ENCODE measurements at places on chromosomes 6 and 20.

- no peak for DNase-seq
Measured at GRCh38 chr6:85006362-85006761, 242.0 kb upstream of the TBX18 start.

DNA sequence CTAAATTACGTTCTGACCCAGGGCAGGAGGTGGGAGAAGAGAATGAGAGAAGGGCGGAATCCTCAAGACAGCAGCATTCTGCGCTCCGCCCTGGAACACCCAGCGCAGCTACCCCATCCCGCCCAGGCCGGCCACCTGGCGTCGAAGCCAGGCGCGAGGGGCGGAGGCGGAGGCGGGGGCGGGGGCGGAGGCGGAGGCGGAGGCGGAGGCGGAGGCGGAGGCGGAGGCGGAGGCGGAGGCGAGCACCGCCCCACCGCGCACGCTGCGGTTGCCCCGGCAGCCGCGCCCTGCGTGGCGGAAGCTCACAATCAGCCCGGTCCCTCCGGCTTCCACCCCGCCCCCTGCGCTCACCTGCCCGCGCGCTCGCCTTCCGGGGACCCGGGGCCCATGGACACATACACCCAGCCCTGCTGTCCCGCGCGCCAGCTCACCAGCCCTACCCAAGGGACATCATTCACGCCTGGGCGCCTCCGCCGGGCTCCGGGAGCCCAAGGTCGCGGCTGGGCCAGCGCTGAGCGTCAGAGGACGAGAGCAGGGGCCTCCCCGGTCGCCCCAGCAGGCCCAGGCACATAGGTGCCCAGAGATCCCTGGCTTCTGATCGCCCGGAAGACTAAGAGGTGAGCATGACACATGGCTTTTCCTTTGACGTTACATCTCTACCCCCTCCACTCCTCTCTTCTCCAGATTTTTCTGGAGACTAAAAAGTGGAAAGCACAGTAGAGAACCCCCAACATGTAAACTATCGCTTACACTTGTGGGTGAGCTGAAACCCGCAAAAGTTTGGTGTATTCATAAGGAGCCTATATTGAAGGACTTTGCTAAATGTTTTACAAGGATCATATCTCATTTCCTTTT is at the start of gene ANKEF1:
TSS of gene ANKEF1 (plus strand) at position 271 of the 855 bp plus-strand sequence. CDS start 3,315 bp downstream, outside the sequence.
- no peak for DNase-seq

GRCh38 chr20:37885593-37886503 is 17.1 kb upstream of the VSTM2L start:
- DNase-seq: no peak

- no peak for DNase-seq
Measured at GRCh38 chr6:140360651-140361050, 986.2 kb upstream of the CITED2 start.

DNA sequence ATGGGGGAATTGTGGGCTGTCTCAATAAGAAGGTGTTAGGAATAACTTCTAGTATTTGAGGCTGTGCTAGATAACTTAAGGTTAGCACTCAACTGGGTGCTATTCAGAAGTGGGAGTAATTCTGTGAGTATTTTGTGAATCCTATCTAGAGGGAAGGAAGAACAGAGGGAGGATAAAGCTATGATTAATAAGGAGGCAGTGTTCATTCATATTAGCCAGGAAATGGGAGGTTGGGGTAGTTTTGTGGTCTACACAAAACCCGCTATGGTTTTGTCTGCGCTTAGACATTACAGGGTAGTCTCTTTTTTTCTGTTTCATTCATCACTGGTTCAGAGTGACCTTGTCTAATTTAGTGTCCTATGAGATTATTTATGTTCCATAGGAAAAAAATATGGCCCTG is 341.0 kb downstream of the ARHGAP18 start:
- no peak for DNase-seq

DNA sequence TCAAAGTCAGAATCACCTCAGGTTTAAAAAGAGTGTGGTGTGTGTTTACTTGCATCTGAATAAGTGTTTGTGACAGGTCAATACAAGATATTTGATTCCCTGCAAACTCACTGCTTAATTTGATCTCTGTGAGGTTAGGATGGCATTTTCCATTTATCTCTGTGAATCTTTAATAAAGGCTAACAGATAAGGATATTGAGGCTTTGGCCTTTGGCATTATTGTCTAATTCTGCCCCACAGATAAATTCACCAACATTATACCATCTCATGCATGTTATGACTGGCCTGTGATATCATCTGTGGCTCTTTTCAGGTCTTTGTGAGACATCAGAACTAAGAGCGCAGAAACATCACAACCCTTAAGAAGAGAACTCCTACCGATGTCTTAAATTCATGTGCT is 84.7 kb downstream of the TRMT6 start:
- no peak for DNase-seq

- DNase-seq: no peak
Measured at GRCh38 chr6:37788259-37788658, 31.3 kb upstream of the ZFAND3 start.

DNA sequence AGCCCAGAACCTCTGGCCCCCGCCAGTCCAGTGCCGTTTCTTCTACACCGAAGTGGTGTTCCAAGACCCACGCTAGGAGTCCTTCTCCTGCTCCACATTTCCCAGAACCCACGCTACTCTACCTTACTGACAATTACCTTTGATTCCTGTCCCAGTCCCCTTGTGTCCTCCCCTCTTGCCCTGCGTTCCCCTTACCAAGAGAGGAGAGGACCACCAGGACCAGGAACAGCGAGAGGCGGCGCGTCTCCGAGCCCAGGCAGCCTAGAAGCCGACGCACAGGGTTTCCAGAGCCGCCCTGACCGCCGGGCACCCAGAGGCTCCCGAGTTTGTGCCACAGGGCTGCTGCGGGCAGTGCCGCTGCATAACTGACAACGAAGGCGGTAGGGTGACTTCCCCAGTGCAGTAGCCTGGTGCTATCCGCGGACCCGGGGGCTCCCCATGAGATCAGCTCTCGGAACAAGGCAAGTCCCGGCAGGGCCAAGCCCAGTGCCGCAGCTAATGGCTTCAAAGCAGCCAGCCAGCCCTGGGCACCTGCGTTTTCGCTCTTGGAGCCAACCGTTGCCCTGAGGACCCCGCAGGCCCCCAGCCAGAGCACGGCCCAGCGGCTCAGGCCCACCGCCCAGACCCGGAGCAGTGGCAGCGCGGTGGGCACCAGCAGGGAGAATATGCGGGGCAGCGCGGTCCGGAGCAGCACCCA is 512 bp downstream of the TAP1 start:
- DNase-seq: no peak

DNA sequence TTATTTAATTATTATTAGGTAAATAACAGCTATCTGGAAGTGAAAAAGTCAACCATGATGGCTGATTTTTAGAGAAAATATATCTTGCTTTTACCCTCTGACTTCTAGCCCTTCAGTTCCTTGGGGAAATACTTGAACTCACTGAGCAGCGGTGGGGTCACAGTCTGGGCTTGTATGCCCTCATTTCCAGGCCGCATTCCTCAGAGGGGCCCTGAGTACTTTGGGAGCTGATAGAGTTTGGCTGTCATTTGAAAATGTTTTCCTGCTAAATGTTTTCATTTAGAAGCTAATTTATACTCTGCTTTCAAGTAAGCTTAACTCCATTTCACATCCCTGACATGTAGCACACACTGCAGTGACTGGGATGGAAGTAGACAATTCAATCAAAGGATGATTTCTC is 1028.5 kb downstream of the KIF16B start:
- no peak for DNase-seq

DNA sequence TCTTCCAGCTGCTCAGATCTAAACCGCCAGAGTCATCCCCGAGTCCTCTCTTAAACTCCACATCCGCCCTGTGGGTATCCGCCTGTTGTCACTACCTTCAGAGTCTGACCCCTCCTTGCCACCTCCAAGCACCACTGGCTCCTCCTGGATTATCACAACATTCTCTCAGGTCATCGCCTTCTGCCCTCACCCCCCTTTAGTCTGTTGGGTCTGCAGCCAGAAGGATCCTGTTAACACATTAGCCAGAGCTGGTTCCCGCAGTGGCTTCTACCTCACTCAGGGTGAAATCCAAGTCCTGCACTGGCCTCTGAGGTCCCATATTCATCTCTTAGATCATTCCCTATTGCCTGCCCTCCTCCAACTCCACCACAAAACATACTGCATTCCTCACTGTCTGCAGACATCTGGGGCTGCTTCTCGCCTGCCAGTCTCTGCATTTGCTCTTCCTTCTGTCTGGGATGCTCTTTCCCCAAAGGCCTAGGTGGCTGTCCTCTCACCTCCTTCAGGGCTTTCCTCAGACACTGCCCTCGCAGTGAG is 34.1 kb downstream of the TNXB start:
- DNase-seq: no peak

- DNase-seq: no peak
Measured at GRCh38 chr20:35145141-35145564, 2.0 kb downstream of the EDEM2 start.

DNA sequence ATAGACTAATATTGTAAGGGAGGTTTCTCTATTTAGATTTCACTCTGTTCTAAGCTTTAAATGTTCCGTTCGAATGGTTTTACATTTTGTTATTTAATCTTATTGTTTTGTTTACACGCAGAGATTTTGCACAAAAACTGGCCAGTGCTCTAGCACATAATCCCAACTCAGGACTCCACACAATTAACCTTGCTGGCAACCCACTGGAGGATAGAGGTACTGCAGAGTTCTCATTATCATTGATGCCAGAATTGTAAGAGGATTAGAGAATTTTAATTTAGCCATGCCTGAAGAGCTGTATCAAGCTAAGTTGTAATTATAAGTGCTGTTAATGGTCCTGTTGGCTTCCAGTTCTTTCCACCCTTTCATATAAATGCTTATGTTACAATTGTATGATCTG is 179.7 kb upstream of the SCGN start:
- no peak for DNase-seq

- no peak for DNase-seq
Measured at GRCh38 chr20:19966840-19967239, 50.3 kb upstream of the NAA20 start.

- DNase-seq: no peak
Measured at GRCh38 chr6:155364844-155365437, 50.7 kb upstream of the TFB1M start.

DNA sequence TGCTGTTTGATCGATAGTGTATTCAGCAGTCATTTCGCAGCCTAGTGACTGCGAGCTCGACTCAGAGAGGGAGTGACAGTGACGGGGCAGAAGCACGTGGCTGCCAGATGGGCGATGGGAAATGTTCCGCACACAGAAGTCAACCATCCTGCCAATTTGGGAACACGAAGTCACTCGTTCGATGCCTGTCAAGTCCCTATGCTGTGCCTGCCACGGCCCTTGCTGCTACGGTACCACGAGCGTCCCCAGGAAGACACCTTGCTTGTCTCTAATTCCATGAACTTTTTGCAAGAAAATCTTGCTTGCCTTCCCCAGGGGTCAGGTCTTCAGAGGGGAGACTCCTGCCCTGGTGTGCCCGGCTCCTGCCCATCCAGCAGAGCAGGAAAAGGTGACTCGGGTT is 17.0 kb upstream of the STX16 start:
- no peak for DNase-seq

- DNase-seq: no peak
Measured at GRCh38 chr6:34231566-34232336, 4.9 kb upstream of the HMGA1 start.

GRCh38 chr6:112298816-112299281 is 44.5 kb upstream of the LAMA4 start:
- DNase-seq: no peak

DNA sequence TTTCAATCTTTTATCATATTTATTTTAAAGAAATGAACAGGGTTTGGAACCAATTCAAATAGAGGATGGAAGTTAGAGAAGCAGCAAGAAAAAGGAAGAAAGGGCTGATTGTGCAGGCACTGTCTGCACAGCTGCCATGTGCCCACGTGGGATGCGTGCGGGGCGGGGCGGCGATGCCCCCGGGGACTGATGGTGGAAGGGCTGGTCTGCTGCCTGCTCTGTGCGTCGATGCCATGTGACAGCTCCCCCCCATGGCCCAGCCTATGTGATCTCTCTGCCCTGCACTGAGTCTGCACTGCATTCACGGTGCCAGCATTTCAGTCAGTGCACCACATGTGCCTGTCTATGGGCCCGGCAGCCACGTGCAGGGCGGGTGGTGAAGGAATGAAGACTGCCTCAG is 96.4 kb downstream of the IRF4 start:
- no peak for DNase-seq

- DNase-seq: no peak
Measured at GRCh38 chr6:14987490-14987889, 258.4 kb upstream of the JARID2 start.

- DNase-seq: no peak
Measured at GRCh38 chr20:10668677-10669368, 5.0 kb downstream of the JAG1 start.

GRCh38 chr20:63126876-63127699 is 88.8 kb downstream of the YTHDF1 start:
- DNase-seq: no peak

GRCh38 chr6:7108964-7109836 is 1.4 kb downstream of the RREB1 start:
- DNase-seq: no peak

- no peak for DNase-seq
Measured at GRCh38 chr20:16514140-16514539, 59.1 kb downstream of the KIF16B start.

DNA sequence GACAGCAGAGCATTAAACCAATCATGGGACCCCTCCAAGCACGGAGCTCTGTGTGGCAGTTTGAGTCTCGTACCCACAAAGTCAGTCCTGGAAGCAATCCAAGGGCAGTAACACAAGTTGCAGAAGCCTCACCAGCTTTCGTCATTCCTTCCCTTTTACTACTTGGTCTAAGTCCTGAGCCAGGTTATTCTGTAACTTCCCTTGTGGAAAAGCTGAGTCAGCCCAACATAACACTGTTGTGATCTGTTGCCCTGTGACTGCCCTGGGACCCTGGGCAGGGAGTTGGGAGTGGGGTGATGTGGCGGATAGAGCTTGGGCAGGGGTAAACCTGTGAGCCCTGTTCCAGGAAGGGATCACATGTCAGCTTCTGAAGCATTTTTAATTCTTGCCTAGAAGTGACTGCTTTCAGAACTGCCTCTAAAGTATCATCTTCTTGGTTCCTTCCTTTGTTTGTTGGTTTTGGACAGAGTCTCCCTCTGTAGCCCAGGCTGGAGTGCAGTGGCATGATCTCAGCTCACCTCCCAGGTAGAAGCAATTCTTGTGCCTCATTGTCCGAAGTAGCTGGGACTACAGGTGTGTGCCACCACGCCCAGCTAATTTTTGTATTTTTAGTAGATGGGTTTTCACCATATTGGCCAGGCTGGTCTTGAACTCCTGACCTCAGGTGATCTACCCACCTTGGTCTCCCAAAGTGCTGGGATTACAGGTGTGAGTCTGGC is 183.7 kb upstream of the JAG1 start:
- no peak for DNase-seq

- no peak for DNase-seq
Measured at GRCh38 chr6:169997187-169997929, 245.9 kb downstream of the ERMARD start.
